Urothelium cell line (cell line): ENCODE measurements at places on chromosomes 6 and 20.

DNA sequence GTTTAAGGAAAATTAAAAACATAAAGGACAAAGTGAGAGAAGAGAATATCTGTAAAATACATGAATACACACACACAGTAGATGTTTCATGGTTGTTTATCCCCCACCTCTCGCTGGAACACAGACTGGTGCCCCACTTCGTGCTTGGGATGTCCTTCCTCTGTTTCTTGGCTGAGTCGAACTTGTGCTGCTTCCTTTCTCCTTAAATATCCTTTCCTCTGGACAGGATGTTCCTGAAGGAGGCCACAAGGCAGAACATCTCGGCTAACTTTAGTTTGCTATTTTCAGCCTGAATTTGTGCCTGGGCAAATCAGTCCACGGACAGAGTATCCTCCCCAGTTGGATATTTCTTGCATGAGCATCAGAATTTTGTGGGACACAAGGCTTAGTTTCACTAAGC is 54.7 kb upstream of the ZMYND8 start:
- no peak for DNase-seq

DNA sequence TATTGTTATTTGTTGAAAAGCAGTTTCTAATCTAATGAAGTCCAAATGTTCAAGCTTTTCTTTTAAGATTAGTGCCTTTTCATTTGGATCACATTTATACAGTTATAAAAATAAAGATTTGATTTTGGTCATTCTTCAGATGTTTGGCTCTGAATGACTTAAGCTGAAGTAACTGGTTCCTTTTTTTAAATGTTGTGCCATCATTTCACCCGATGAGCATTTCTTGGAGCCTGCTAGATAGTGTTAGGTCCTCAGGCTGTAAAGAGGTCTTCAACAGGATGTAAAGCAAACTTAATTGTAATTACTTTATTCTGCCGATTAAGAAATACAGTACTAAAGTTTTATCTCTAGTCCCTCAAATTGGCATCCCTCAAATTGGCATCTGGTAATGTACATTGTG is 41.2 kb upstream of the ASIP start:
- DNase-seq = no peak

DNA sequence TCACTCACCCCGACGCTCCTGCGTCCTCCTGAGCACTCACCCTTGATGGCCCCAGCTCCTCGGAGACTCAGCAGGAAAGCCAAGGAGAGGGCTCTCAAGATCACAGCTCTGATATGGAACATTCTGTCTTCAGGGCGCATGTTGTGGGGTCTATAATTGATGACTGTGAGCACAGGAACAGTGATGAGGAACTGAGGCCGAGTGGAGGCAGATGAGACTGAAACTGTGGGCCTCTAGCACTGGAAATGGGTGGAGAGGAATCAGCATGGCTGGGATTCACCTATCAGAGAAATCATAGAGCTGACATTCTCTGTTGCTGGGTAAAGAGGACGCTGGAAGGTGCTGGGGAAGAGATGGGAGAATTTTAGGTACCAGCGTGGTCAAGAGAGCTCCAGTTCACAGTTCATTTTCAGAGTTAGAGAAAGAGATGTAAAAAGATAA is at the start of gene HLA-DPA1:
Gene HLA-DPA1 (minus strand): TSS at position 219 of the 441 bp plus-strand sequence.
- peak; percentile 37 for DNase-seq

- no peak for DNase-seq
These were observed 709 bp upstream of the ASXL1 start for GRCh38 chr20:32357375-32357868.
